ENCODE measurements at places on chromosomes 16 and 17. TPM values are rescaled to one million over a fixed set of nuclear protein-coding genes. Genes with fewer than 3 reads are reported as not detected.

The MYL4 gene
- not detected for total RNA-seq

The KRT31 gene
- not detected for total RNA-seq

The ZP2 gene
- total RNA-seq: not detected

The SPEM2 gene
- total RNA-seq: not detected

The GRAPL gene
- total RNA-seq: not detected

The KRTAP1-1 gene
- total RNA-seq: not detected

The MYL11 gene
- 3.4 TPM for total RNA-seq

The CDH5 gene
- not detected for total RNA-seq

The FKBP10 gene
- 213 TPM for total RNA-seq

The PRRT2 gene
- total RNA-seq: 1.8 TPM

The VMO1 gene
- total RNA-seq: not detected

The MEIOB gene
- total RNA-seq: 7.9 TPM

The KRTAP3-2 gene
- not detected for total RNA-seq

The DUXB gene
- total RNA-seq: not detected

The SEZ6L2 gene
- total RNA-seq: 59.0 TPM

The SIAH1 gene
- total RNA-seq: 37.5 TPM

The PRSS22 gene
- total RNA-seq: 0.85 TPM

The PCTP gene
- 20.3 TPM for total RNA-seq

The CCL13 gene
- total RNA-seq: not detected

The ATAD5 gene
- total RNA-seq: 14.3 TPM

The CES5A gene
- total RNA-seq: not detected

The ERN2 gene
- total RNA-seq: 3.2 TPM

The PIGQ gene
- 44.6 TPM for total RNA-seq

The CASKIN1 gene
- 1.5 TPM for total RNA-seq

The GUCY2D gene
- total RNA-seq: not detected

The PIMREG gene
- 115 TPM for total RNA-seq

The MYH1 gene
- not detected for total RNA-seq

The SMARCD2 gene
- 144 TPM for total RNA-seq

The TMED6 gene
- not detected for total RNA-seq

The FAM171A2 gene
- 23.7 TPM for total RNA-seq

The NF1 gene
- 11.6 TPM for total RNA-seq

The ASGR1 gene
- total RNA-seq: 12.3 TPM

The COX11 gene
- 77.8 TPM for total RNA-seq

The CEMP1 gene
- not detected for total RNA-seq

The STXBP4 gene
- 6.0 TPM for total RNA-seq

The MYH8 gene
- total RNA-seq: not detected

The CCP110 gene
- 9.5 TPM for total RNA-seq

The TMEM238L gene
- total RNA-seq: not detected

The KRT23 gene
- total RNA-seq: not detected

The P2RX1 gene
- 0.10 TPM for total RNA-seq

The LITAFD gene
- not detected for total RNA-seq

The SLFN14 gene
- not detected for total RNA-seq

The ANKRD40CL gene
- not detected for total RNA-seq

The TBC1D24 gene
- total RNA-seq: 12.3 TPM

The TMEM220 gene
- 5.3 TPM for total RNA-seq

The EFCAB5 gene
- not detected for total RNA-seq

The KRTAP4-1 gene
- total RNA-seq: 0.70 TPM

The CBFA2T3 gene
- 0.35 TPM for total RNA-seq

The ADGRG3 gene
- 0.07 TPM for total RNA-seq

The FOXN1 gene
- not detected for total RNA-seq

The TBC1D3L gene
- total RNA-seq: 3.3 TPM

The MYO15A gene
- 0.52 TPM for total RNA-seq

The PLXDC1 gene
- 0.18 TPM for total RNA-seq

The NPTX1 gene
- 4.2 TPM for total RNA-seq

Measured in H7 (cell line).